H1 (cell line): ENCODE measurements at places on chromosomes 12 and 14. TPM values are rescaled to one million over a fixed set of nuclear protein-coding genes. Genes with fewer than 3 reads are reported as not detected.

Gene KRT6C
- total RNA-seq, result not detected in 2 replicates

- H3K27me3 ChIP-seq, result no peaks in the 10 kb centered on the region
- DNase-seq, result no peak
- no peak overlapping the region for H3K27ac ChIP-seq
- H3K4me1 ChIP-seq, result no peaks in the 10 kb centered on the region
- no peak overlapping the region for H3K4me3 ChIP-seq
Measured at GRCh38 chr14:62428429-62429203, 616.6 kb downstream of the KCNH5 start.

DNA sequence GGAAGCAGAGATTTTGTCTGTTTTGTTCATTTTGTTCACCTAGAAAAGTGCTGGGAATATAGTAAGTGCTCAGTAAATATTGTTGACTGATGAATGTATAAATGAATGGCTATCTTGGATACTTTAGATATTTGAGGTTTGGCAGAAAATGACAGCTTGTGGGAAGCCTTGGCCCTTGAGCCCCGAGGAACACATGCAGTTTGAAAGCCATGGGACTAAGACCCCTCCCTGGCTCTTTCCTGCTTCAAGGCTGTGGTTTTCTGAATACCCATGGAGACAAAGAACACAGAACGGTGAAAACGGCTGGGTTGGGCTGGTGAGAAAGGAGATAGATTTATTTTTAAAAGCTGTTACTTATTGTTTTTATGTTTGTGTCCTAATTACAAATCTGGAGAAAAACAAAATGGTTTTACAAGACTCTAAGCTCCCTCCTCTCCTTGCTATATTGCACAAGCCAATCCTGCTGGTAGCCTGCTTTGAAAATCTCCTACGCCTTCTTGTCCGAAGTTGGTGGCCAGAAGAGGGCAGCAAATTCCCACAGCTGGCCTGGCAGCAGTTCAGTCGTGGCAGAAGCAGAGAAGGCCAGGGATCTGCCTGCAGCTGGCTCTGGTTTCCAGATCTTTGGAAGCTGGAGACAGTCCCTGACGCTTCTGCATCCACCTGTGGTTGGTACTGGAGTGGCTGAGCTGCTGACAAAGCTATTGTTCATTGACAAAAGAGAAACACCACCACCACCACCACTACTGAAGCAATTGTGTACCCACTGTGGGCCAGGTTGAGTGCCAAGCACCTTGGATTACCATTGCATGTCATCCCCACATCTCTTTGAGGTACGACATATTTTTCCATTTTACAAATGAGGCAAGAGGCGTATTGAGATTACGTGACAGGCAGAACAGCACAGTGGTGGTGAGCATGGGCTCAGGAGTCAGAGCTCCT lies 5.2 kb upstream of the KRT85 start:
- no peaks in the 10 kb centered on the region for H3K27me3 ChIP-seq
- peak; percentile 57 for DNase-seq
- no peak overlapping the region for H3K4me3 ChIP-seq
- H3K27ac ChIP-seq, result no peak overlapping the region
- no peaks in the 10 kb centered on the region for H3K4me1 ChIP-seq

GRCh38 chr14:56561606-56562005 lies 18.0 kb upstream of the TMEM260 start:
- no peaks in the 10 kb centered on the region for H3K36me3 ChIP-seq
- no peak overlapping the region for H3K4me3 ChIP-seq
- no peak overlapping the region for H3K27ac ChIP-seq
- no peaks in the 10 kb centered on the region for H3K4me1 ChIP-seq
- DNase-seq, result no peak

DNA sequence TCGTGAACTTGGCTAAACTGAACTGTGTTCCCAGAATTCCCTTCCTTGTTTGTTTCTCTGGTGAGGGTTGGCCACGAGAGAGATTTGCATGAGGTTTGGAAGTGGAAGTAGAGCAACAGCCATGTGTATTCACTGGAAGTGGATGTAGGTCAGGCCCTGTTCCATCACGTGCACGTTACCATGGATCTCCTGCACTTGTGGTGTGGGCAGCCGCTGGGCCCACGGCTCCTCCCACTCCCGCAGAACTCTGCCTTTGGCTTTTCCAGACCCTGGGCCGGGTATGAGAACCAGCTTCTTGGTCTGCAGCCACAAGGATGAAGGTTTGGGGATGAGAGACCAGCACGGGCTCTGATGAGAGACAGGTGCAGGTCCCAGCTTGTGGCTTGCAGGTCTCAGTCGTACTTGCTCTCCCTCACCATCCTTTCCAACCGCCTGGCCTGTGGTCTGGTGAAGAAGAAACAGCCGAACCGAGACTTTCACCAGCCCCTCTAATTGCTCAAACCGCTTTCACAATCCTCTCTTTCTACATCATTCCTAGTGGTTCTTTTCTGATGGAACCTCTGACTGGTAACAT lies 94.9 kb downstream of the DUSP16 start:
- H3K4me3 ChIP-seq, result no peak overlapping the region
- no peak overlapping the region for H3K27ac ChIP-seq
- no peaks in the 10 kb centered on the region for H3K36me3 ChIP-seq
- H3K27me3 ChIP-seq, result no peaks in the 10 kb centered on the region

GRCh38 chr14:85533861-85534291 lies 3.9 kb downstream of the FLRT2 start:
- no peak overlapping the region for H3K27ac ChIP-seq
- no peaks in the 10 kb centered on the region for H3K36me3 ChIP-seq
- peaks cover 10% of the 10 kb centered on the region for H3K4me1 ChIP-seq

GRCh38 chr12:124391340-124392261 lies 96.7 kb downstream of the RFLNA start:
- no peak overlapping the region for H3K27ac ChIP-seq
- no peaks in the 10 kb centered on the region for H3K27me3 ChIP-seq
- no peaks in the 10 kb centered on the region for H3K4me1 ChIP-seq
- DNase-seq, result no peak

DNA sequence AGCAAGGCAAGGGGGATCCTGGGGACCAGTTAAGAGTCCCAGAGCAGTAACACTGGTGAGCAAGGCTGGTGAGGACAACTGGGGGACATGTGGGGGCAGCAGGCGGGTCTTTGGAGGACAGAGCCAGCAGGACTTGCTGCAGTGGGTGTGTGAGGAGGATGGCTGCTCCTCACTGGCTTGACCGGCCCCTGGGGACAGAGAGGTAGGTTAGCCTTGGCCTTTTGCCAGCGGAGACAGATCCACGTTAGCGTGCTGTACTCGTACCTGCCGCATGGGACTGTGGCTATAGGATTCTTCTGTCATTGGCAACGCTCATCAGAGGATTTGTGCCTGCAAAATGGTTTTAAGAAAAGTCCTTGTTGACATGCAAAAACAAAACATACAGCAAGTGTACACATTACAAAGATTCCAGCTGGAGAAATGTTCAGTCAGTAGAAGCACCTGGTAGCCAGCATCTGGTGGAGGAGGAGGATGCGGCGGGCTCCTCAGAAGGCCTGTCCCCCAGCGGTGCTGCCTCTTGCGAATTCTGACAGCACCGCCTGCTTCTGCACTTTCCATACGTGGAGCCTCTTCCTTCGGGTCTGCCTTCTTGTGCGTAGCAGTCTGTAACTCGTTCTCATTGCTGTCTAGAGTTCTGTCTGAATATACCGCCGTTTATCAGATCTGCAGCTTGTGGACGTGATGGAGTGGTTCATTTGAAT lies 91.3 kb downstream of the EP400 start:
- no peaks in the 10 kb centered on the region for H3K27me3 ChIP-seq
- H3K36me3 ChIP-seq, result peaks cover 51% of the 10 kb centered on the region
- H3K27ac ChIP-seq, result no peak overlapping the region
- no peak overlapping the region for H3K4me3 ChIP-seq

Gene DYRK2
- total RNA-seq, result 31.6 and 34.9 TPM in 2 replicates

Gene SELPLG
- 0.13 TPM in 1 of 2 replicates, not detected in the other for total RNA-seq

DNA sequence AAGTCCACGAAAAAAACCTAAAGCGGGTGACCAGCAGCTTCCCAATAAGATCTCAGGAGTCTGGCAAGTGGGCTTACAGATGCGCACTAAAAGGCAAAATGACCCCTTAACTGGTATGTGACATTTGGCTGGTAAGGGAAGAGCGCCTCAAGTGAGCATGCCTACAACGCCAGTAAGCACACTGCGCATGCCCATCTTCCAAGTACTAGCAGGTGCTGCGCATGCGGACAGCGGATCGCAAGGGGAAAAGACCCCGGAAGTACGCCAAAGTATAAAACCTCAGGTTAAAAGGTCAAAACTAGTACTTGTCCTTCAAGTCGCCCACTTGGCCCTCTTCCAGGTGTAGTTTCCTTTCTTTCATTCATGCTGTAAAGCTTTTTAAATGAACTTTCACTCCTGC lies 518.5 kb upstream of the MDGA2 start:
- no peaks in the 10 kb centered on the region; the same call in 1 of the 2 replicates for H3K27me3 ChIP-seq
- H3K4me3 ChIP-seq, result no peak overlapping the region
- H3K36me3 ChIP-seq, result no peaks in the 10 kb centered on the region
- no peak for DNase-seq

GRCh38 chr14:75479770-75480600 lies 42.3 kb upstream of the BATF start:
- H3K36me3 ChIP-seq, result no peaks in the 10 kb centered on the region
- H3K27me3 ChIP-seq, result no peaks in the 10 kb centered on the region
- peaks cover 8% of the 10 kb centered on the region for H3K4me1 ChIP-seq
